AG09309 (cell line): ENCODE measurements at places on chromosomes 2 and 18.

GRCh38 chr2:167686691-167687090 is 560.7 kb downstream of the STK39 start:
- no peak for DNase-seq

DNA sequence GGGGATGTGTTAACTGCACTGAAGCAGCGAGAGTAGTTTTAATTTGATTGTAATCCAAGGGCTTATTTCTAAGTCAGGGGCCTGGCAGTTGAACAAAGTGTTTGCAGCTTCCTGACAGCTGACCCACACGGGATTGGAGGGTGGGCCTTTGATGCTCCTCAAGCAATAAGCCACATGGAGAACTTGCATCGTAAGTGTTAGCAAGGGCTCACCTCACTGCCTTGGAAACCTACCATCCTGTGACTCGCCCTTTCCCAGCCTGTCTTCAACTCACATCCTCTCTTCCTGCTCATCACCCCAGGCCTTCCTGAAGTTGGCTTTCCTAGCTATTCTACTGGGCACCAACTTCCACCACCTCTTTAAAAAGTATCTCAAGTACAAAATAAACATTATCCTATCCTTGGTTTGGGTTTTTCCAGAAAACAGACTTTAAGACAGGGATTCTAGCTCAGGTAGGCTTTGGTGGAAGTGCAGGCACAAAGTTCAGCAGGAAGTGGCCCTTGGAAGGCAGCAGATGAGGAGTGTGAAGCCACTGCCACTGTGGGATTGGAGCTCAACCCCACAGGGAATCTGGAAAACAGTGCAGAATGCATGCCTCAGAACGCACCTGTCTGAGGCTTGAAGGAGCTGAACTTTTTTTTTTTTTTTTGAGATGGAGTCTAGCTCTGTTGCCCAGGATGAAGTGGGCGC is 31.6 kb downstream of the B3GNT2 start:
- no peak for DNase-seq

DNA sequence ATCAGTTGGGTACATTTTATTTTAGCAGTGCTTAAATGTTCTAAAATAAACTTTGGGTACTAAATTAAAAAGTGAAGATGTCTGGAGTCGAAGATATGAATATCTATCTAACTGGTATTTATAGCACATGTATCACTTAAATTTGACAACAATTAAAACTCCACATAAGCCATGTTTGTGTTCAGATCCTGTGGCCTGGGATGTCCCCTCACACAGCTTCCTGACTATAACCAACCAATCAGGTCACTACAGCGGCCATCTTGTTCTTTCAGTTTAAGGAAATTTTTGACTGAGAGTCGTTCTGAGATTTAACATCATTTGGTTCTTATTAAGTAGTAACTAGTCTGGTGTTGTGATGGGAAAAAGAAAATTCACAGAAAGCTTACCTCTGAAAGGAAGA is 170.7 kb upstream of the NRP2 start:
- no peak for DNase-seq

DNA sequence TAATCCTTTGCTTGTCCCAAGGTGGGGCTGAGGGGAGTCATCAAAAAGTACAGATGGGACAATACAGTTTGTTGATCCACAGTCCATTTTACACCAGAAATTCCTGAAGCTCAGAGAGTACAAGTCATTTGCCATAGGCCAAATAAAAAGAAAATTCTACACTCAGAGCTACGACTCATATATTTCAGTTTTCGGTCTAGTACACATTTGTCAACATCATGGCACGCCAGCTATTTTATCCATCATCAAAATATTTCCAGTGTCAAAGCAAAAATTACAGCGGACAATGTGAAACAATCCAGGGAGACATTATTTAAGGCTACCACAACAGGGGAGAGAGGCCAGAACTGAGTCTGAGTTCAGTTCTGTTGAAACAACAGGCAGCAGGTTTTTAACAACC is 587.5 kb upstream of the DSEL start:
- DNase-seq, result no peak

DNA sequence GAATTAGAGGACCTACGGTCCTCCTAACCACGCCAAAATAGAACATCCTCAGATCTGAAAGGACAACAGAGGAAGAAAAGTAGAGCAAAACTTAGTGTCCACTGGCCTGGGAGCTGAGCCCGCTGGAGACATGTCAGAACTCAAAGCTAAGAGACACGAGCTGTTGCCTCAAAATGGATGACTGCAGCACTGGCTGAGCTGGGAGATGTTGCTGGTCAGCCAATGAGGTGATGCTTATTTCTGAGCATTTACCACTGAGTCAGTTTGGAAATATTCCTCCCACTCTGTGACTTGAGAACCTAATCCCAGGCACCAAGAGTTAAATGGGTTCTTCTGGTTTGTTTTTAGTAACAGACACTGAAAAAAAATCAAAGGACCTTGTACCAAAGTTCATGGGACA is 32.6 kb downstream of the FBXO15 start:
- peak; percentile 23 for DNase-seq

DNA sequence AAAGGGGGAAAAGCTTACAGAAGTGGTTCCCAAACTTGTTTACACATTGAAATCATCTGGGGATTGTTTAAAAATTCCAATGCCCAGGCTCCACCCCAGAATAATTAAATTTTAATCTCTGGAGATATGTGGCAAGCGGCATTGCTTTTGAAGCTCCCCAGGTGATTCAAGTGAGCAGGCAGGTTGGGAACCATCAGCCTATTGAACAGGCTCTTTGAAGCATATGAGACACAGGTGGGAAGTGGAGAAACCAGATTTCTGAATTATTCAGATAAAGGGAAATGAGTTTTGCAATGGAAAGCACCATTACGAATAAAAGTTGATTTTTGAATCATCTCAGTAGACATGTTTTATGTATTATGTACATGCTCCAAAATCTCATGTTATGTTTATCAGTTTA is 57.6 kb upstream of the NOSTRIN start:
- no peak for DNase-seq

DNA sequence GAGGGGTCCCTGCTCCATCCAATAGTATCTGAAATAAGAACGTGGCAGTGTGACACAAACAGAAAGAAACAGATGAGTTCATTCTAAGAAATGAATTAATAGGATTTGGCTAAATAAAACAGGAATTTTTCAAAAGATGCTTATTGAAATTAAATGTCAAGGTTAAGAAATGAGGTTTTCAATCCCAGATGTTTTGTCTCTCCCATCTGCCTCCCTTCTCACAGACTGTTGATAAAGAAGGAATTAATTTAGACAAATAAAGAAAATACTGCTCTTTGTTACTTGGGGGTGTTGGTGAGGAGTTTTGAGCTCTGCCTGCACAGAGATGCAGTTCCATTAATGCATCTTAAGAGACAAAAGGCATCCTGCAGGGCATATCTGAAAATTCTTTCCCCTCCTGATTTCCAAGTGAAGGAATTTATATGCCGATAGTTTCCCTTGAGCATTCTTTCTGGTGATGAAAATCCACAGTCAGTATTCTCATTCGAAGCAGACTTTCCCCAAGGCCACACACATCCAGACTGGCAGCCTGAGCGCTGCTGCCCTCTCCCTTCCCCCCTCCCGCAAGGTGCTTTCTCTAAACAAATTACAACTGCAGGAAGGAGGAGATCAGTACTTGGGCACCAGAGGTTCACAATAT is 385.4 kb upstream of the RND3 start:
- DNase-seq, result peak; percentile 24

DNA sequence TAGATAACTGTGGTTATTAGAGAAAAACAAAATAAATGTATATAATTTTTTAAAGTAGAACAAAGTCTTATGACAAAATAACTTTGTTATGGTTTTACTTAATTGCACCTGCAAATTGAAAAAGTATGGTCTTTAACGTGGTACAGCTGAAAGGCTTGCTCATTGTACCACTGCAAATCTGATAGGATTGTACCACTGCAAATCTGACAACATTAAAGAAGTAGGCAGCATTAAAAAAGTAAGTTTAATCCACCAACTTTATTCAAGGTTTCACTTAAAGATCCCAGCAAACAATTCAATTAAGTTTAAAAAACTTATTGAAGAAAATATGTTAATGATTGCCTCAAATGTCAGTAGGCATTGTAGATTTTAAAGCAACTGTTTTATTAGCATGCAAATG is 4.7 kb downstream of the SP5 start:
- DNase-seq, result no peak

DNA sequence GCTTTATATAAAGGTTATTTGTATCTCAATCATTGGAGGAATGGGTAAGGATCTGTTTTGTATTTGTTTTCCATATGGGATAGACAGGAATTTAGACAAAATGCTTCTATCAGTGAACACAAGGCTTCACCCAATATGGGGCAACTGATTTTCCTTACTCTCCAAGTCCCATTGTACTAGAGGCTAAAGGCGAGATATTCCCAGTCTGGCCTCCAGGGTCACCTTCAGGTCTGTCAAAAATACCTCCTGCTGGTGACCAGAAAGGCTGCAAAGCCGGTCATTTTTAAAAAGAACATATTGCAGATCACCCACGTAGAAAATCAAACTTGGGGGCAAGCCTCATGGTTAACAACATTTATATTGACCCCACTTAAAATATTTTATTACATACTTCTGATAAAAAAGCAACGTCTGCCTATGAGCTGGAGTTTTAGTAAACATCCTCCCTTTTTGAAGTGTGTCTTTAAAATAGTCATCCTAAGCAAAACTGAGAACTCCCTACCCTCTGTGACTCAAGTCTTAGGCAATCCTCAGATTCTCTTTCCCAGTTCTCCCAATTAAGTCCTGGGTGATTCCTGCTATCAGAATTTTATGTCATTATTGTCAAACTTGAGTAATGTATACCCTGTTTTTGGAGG is 276.6 kb downstream of the MREG start:
- DNase-seq, result peak; percentile 73

- no peak for DNase-seq
These were observed 39.7 kb upstream of the NABP1 start for GRCh38 chr2:191638079-191638801.

DNA sequence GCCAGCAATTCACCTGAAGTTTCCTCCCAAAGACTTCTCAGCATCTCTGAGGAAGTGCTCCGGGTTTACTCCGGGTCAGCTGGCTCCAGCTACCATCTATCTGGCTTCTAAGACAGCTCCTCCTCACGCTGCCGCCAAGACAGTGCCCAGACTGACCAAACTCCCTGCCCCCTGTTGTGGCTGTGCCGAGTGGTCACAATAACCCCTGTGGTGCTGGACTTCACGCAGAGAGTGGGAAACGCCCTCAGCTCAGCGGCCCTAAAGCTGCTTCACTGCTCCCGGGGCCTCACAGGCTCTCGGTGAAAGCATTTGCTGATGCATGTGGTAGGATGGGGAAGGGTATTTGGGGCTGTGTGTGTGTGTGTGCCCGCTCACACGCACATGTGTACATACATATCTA is 154.8 kb upstream of the ZNF236 start:
- no peak for DNase-seq

DNA sequence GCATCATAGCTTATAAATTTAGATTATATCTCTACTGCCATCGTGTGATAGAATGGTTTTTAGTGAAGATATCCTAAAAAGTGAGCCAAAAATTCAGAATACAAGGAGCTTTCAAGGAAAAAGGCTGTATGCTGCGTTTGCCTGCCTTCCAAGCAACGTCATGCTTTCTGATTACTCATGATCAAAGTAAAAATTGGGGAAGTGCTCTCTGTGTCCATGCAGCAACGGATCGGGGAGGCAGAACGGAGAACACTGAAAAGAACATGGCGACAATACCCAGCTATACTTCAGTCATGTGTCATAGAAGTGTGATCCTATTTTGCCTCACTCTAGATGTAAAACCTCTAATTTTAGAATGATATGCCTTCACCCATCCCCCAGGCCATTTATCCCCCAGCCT is 185.7 kb downstream of the SUCLG1 start:
- no peak for DNase-seq

DNA sequence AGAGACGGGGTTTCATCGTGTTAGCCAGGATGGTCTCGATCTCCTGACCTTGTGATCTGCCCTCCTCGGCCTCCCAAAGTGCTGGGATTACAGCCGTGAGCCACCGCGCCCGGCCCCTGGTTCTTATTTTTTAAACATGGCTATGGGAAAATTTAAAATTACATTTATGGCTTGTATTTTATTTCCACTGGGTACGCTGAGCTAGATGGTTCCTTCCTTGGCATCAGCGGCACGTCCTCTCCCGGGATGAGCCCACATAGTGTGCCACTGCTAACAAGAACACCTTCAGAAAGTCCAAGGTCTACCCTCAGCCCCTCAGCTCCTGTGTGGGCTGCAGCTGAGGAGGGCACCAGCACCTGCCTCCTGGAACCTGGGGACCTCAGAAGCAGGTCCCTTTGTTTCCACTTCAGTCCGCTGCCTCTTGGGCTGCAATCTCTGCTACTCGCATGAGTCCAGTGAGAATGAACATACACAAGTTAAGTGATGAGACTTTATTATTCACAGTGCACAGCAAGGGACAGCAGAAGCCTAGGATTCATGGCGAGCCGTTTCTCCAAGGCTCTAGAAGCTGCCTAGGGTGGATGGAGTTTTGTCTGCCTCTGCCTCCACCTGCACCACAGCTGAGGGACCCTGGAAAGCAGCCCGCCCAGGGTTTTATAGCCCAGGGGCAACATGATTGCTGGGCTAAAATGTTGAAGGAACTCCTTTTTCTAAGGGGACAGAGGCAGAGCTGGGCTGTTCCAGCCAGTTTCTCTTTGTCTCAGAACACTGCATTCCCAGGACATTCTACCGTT is 107.5 kb upstream of the TEX51 start:
- no peak for DNase-seq

DNA sequence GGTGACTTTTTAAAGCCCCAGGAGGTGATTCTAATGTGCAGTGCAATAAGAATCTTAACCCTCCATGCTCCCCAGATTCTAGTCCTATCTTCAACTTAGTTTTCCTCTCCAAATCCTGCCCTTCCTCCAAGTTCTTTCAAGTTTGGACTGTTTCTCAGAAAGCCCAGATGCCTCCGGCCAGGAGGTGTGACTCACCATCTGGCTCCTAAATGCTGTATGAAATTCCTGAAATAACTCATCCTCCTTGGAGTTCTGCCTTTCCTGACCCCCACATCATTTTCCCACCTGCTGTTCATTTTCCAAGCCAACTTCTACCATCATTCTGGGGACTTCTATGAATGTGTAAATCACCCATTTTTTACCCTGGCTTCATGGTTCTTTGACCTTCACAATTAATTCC is 118.2 kb upstream of the NOL4 start:
- DNase-seq, result no peak

DNA sequence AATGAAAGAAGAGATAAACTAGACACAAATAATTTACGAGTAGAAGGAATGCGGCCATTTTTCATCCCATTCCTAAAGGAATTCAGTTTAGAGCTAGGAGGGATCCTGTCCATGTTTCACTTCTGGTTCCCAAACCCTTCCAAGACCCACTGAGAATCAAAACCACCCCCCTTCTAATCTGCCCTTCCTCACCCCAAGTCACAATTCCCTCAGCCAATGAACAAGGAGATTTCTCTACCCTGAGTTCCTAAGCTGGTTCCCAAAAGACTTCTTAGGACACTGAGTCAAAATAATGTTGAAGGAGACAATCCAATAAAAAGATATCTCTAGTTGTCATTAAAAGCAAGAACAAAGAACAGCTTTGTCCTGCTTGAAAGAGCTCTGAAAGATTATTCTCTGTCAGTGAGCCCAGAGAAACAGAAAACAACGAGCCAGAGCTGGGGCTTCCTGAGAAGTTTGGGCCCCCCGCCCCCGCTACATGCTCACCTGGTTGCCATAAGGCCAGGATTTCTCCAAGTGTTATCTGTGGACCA is 45.7 kb downstream of the STK39 start:
- DNase-seq, result no peak

GRCh38 chr18:53253789-53254188 is 913.8 kb downstream of the DCC start:
- no peak for DNase-seq

- DNase-seq, result no peak
These were observed 7.2 kb downstream of the MTHFD2 start for GRCh38 chr2:74205596-74205995.
